ENCODE measurements at places on chromosomes 16 and 17.

- no peak for DNase-seq
Measured at GRCh38 chr17:45393411-45393810, 39.3 kb downstream of the ARHGAP27 start.

DNA sequence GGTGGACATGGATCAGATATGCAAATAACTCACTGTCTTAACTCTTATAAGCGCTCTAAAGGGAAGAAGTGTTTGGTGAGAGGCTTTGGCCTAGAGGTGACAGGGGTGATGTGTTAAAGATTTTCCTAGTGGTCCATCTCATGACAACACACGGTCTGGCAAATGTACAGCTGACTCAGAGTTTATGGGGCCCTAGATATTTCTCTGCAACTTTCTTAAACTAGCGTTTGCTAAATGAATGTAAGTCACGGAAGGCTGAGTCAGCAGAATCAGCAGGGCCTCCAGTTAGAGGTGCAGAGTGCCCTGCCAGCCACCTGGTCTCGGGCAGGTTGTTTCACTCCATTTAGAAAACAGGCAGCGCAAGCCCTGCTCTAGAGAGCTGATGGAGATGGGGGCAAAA, 40.1 kb downstream of the CLEC16A start:
- DNase-seq, result no peak

DNA sequence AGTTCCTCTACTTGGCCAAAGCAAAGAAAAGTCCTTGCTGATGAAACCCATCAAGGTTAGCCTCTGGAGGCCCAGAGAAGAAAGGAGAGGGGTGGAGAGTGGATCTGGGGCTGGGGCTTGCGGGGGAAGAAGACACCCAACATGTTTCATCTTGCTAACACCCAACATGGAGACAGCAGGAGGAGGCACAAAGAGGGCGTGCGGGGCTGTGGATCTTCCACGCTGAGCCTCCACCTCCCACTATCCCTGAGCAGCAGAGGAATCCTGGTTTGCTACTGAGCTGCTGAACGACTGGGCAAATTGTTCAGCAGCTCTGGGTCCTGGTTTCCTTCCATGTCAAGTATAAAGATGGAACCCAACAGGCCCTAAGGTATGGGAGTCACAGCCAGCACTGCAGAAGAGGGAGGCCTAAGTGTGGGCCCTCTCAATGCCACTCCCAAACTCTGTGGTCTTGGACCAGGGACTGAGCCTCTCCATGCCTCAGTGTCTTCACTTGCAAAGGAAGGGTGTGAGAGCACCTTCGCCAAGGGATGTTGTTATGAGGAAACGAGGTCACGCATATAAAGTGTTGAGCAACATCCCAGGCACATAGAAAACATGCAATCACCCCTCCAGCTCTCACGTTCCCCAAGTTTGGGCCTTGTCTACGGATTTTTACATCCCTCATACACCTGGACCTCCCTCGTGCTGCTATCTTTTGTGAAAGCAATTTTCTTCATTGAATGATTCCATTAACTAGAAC, 122.5 kb downstream of the XYLT1 start:
- no peak for DNase-seq

DNA sequence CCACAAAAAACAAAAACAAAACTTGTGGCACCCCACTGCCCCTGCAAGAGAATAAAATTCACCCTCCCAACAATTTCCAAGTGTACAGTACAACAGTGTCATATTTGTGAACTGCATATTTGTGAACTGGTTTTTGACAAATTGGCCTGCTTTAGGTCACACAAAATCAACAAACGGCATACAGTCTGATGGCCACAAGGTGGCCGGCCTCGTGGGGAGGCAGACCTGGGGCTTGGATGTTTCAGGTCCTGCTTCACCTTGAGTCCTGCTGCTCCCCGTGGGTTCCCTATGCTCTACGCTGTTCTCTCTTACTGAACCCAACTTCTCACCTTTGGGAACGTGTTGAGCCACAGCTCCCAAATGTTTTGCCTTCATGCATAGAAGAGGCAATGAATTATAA, 102.2 kb downstream of the CDK5R1 start:
- no peak for DNase-seq

DNA sequence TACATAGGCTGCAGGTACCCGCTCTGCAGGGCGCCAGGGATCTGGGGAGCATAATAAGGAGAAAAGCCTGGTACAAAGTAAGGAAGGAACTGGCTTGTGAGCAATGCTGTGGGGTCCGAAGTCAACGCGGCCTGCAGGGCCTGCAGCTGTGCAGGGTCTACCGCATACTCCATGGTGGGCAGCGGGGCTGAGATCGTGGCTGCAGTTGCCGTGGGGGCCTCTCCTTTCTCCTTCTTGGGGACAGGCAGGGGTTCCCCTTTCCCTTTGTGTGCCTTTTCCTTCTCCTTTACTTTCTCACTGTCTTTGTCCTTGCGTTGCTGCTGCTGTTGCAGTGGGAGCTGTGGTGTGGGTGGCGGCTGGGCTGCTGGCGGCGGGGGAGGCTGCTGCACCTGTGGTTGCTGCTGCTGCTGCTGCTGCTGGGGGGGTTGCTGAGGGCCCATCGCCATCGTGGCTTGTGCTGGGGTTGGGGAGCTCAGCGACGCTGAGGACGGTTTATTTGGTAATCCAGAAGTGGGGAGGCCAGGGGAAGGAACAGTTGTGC, 259.6 kb downstream of the ZFHX3 start:
- no peak for DNase-seq

- no peak for DNase-seq
Measured at GRCh38 chr16:78310196-78310595, 210.7 kb downstream of the WWOX start.
